ENCODE measurements at places on chromosomes 2 and 18.

DNA sequence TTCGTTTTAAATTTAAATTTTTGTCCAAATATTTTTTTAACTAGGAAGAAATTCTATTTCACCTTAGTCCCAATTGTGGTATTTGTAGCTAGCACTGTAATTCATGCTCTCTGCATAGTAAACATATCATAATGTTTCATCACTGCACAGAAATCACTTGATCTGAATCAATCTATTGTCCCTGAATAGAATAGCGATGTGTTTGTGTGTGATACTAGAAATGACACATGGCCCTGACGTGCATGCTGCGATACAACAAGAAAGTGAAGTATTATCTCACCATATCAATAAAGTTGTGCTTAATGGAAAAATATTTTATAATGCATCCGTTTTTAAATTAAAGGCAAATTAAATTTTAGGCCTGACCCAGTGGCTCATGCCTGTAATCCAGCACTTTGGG is 10.0 kb downstream of the TTL start:
- no peak for DNase-seq

DNA sequence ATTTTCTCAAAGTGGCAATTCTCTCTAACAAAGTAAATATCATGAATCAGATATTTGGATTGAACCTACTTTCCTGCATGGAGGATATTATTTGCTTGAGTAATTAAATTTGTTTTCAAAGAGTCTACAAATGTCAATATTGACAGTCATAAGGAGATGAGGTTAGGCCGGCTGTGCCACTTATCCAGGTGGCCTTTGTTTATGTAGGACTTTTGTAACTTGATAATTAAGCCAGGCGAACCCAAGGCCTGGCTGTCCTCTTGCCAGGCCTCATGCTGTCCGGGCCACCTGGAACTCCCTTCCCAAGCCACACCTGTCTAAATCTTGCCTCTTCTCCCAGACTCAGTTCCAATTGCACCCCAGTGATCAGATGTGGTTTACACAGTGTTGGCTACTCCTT is 255.2 kb downstream of the ACKR3 start:
- no peak for DNase-seq

- DNase-seq: no peak
Observed at GRCh38 chr18:4450065-4450658, 4.9 kb downstream of the DLGAP1 start.

DNA sequence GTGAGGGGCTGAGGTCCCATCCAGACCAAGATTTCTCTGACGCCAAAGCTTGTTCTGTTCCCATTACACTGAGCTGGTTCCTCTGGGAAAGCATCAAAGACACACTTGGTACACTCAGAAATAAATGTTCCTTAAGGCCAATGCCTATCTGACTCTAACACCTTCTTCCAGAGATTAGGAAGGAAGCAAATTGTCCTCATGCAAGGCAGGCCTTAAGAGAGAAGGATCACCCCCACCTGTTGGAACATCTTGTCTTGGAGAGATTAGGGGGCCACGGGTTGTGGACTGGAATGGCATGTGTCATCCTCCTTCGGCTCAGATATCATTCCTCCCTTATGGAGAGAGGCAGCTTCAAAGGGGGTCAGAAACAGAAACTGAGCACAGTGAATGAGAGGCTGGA is 100.2 kb downstream of the ANKRD44 start:
- DNase-seq: no peak

- no peak for DNase-seq
Observed at GRCh38 chr2:9979977-9980376, 28.5 kb downstream of the GRHL1 start.

DNA sequence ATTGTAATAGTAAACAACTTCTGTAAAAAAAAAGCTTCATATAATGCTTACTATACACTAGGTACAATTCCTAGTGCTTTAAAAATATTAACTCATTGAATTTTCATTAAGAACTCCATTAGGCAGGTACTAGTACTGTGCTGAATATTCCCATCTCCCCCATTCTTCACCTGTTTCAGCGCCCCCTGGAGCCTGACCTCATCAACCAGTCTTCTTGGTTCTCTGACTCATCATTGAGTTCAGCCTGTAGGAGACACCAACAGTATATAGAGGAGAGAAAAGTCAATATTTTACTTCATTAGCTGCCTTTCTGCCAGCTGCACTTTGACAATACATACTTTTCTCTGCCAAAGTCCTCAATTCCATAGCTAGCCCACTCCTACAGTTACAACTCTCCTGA is 1009.9 kb upstream of the KLHL29 start:
- no peak for DNase-seq

DNA sequence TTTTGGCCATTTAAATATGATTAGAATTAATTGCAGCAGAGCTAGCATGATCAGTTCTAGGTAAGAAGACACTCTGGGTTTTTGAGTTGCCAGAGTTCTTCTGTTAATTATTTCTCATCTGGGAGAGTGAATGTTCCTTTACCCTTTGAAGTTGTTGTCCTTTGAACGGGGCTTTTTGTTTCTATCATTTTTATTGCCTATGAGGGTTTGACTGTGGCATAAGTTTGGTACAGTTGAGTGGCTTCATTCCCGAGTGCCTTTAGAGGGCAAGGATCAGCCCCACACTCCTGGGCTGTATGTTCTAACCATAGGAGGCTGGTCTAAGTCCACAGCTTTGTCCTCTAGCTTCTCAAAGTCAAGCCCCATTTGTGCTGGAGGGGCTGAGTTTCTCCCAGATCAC is 804.3 kb downstream of the KCNJ3 start:
- DNase-seq: no peak

DNA sequence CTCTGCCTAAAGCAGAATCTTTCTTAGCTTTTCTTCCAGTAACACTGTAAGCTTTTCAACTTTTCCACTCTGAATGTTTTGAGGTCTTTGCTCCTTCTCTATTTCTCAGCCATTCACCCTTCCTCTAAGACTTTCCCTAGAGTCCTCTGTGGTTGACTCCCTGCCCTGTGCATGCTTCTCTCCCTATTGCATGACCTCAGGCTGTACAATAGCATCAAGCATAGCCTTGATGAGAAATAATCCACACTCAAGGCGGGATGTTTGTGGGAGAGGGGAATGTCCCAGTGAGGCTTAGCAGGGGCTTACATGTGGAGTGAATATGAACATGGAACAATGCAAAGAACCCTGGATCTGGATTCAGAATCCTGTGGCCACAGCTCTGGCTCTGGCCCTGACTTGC is 48.4 kb upstream of the IGFBP5 start:
- no peak for DNase-seq

- DNase-seq: no peak
Observed at GRCh38 chr2:35035883-35036282, 1319.7 kb upstream of the CRIM1 start.

- DNase-seq: no peak
Observed at GRCh38 chr2:122340246-122340645, 584.8 kb downstream of the TSN start.

GRCh38 chr18:65349635-65350034 is 401.2 kb upstream of the CDH7 start:
- DNase-seq: no peak

DNA sequence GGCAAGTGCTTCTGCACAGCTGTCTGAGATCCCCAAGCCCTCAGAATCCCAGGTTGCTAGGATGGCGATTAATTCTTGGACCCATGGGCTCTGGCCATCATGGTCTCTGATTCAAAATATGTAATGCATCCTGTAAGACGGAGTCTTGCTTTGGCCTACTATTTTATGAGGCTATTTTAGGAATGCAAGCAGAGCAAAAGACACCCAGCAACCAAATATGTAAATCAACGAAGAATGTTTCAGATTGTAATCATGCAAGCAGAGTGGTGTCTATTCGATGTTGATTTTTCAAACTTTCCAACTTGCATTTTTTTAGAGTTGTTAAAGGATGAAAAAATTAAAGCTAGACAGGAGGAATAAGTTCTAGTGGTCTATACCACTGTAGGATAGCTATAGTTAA is 154.8 kb downstream of the COL6A3 start:
- no peak for DNase-seq

DNA sequence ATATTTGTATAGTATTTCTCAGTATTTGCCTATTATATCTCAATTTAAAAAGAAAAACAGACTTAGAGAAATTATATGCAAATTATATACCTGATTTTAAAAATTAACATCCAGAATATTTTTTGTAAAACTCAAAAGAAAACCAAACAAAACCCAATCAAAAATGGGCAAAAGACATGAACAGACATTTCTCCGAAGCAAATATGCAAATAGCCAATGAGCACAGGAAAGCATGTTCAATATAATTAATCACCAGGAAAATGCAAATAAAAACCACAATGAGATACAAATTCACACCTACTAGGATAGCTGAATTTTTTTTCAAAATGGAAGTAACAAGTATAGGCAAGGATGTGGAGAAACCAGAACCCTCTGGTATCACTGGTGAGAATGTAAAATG is 108.0 kb downstream of the USP34 start:
- no peak for DNase-seq

GRCh38 chr2:217086718-217087117 is 226.9 kb upstream of the TNP1 start:
- DNase-seq: no peak

GRCh38 chr2:235864302-235864701 is 303.9 kb downstream of the GBX2 start:
- DNase-seq: no peak

DNA sequence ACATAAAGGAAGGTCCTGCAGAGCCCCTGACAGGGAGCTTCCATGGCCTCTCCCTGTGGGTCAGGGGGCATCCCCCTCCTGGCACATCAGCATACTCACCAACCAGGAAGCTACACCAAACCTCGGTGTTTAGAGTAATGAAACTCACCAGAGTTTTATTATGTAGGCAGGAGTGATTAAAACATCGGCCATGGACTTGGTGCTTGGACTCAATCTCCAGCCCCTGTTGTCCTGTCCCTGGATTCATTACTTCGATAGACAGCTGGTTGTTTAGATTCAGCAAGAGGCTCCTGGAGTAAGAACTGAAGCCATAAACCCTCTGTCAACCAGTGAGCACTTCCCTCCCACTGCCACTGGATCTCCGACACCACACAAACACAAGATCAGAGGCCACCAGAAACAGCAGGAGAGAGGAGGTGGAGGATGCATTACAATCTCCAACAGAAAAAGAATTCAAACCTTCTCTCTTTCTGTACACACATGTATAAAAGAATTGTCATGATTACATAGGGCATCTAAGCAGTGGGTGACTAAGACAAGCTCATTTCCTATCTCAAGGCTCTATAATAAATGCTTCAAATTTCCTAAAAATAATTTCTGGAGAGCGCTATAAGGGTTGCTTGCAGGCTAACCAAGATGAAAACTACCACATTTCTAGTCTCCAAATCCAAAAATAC is 27.2 kb downstream of the TBC1D8 start:
- no peak for DNase-seq

- DNase-seq: no peak
Observed at GRCh38 chr2:58569475-58570185, 328.5 kb upstream of the FANCL start.

GRCh38 chr18:67510831-67511230 is 5.7 kb downstream of the DSEL start:
- no peak for DNase-seq

- no peak for DNase-seq
Observed at GRCh38 chr2:171957061-171957460, 34.8 kb downstream of the HAT1 start.

- no peak for DNase-seq
Observed at GRCh38 chr2:19949071-19949470, 40.8 kb downstream of the WDR35 start.

DNA sequence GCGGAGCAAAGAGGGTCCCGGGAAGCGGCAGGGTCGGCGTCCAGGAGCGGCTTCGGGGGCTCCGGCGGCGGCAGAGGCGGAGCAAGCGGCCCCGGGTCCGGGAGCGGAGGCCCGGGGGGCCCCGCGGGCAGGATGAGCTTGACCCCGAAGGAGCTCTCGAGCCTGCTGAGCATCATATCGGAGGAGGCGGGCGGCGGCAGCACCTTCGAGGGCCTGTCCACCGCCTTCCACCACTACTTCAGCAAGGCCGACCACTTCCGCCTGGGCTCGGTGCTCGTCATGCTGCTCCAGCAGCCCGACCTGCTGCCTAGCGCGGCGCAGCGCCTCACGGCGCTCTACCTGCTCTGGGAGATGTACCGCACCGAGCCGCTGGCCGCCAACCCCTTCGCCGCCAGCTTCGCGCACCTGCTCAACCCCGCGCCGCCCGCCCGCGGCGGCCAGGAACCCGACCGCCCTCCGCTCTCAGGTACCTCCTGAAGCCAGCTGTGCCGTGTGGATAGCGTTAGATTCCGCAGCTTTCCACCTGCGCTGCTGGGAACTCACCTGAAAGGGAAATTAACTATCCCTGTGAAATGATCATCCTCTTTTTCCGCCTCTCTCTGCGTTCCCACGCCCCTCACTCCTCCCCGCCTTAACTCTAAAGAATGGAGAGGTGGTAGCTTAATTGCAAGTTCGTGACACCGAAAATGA is 472 bp downstream of the CNOT11 start:
- peak; percentile 55 for DNase-seq

GRCh38 chr2:33298233-33298632 is 178.2 kb upstream of the RASGRP3 start:
- DNase-seq: no peak

DNA sequence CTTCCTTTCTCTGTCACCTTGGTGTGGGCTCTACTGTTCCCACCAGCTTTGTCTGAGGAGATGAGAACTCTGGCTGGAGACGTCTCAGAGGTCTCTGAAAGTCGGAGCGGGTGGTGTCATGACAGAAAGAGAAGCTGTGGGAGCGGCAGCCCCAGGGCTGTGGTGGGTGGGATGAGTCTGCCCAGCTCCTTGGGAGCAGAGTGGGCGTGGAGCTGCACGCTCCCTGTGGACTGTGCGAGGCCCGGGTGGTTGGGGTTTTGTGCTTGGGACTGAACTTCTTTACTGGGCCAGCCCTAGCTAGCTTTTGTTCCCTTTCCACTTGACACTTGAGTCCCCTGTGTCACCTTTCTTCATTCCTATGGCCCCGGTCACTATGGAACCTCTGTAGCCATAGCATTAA is 10.4 kb downstream of the TOGARAM2 start:
- no peak for DNase-seq

- no peak for DNase-seq
Observed at GRCh38 chr18:62085756-62086155, 101.1 kb downstream of the PIGN start.

GRCh38 chr2:194014639-194015038 is 1642.4 kb upstream of the SLC39A10 start:
- DNase-seq: no peak

DNA sequence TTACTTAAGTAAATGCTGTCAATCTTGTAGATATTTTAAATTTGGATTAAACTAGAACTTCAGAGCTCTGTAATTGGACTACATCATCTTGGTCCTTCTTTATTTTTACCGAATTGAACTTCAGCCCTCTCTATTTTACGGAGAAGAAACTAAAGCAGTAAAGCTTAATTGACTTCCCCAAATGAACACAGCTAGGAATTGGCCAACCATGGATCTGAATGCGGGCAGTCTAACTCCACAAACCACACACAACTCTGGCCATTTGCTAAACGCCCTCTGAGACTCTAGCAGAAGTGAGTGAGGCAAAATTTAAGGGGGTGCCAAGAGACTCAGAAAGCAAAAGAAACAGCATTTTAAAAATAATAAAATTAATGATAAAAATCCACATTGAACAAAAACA is 86.3 kb upstream of the KCTD1 start:
- no peak for DNase-seq

Measured in activated CD4-positive, CD25-positive, alpha-beta regulatory T cell treated with anti-CD3 and anti-CD28 coated beads, Interleukin-2, amount 50 U/mL, for 16 hours (primary cell).